ENCODE measurements at places on chromosomes 1 and 21. TPM values are rescaled to one million over a fixed set of nuclear protein-coding genes. Genes with fewer than 3 reads are reported as not detected.

Gene RIPPLY3
- total RNA-seq, result 0.46 TPM

Gene INTS3
- 18.6 TPM for total RNA-seq

Gene HCN3
- 6.4 TPM for total RNA-seq

Gene OR14A2
- not detected for total RNA-seq

Gene LYPD8
- 0.12 TPM for total RNA-seq

Gene PRAMEF12
- not detected for total RNA-seq

Gene CDCA8
- total RNA-seq, result 47.7 TPM

Gene SLAMF8
- total RNA-seq, result 0.06 TPM

Gene PIGR
- not detected for total RNA-seq

Gene CACHD1
- 1.4 TPM for total RNA-seq

Gene TMEM52
- 0.80 TPM for total RNA-seq
